Tibial nerve (tissue), 4 donors: ENCODE measurements at places on chromosomes 7 and 10.

DNA sequence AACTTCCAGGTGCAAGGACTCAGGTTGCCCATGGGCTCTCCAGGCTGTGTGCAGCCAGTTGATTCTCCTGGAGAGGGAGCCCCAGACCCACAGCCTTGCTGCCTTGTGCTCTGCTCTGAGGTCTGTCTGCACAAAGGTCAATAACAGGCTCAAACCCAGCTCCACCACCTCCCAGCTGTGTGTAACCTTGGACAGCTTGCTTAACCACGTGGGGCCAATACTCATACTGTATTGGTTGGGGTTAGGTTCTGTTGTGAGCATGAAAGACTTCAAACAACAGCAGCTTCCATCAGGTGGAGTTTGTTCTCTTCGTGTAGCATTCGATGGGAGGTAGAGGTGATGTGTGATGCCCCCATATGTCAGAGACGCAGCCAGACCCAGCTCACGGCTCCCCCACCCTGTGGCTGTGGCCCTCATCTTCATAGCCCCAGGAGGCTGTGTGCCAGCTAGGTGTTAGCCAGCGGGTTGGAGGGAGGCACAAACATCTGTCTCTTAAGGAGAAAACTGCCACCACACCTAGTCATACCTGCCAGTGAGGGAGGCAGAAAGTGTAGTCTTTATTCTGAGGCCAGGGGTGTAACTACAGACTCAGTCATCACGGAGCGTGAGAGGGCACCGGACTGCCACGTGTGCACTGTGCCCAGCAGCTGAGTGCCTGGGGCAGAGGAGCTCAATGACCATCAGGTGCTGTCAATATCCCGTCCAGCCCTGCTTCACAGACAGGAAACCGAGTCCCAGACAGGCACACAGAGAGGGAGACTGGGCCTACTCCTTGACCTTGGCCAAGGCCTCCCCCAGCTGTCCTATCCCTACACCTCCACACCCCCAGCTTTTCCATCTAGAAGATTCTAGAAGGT lies 8.1 kb upstream of the POLD2 start:
- H3K4me3 ChIP-seq: no peak overlapping the region
- H3K27ac ChIP-seq: no peak overlapping the region
- no peaks in the 10 kb centered on the region for H3K4me1 ChIP-seq
- no peaks in the 10 kb centered on the region for H3K27me3 ChIP-seq
- DNase-seq: no peak

GRCh38 chr10:89114846-89115625 lies 92.1 kb downstream of the CH25H start:
- no peaks in the 10 kb centered on the region for H3K36me3 ChIP-seq
- DNase-seq: no peak

DNA sequence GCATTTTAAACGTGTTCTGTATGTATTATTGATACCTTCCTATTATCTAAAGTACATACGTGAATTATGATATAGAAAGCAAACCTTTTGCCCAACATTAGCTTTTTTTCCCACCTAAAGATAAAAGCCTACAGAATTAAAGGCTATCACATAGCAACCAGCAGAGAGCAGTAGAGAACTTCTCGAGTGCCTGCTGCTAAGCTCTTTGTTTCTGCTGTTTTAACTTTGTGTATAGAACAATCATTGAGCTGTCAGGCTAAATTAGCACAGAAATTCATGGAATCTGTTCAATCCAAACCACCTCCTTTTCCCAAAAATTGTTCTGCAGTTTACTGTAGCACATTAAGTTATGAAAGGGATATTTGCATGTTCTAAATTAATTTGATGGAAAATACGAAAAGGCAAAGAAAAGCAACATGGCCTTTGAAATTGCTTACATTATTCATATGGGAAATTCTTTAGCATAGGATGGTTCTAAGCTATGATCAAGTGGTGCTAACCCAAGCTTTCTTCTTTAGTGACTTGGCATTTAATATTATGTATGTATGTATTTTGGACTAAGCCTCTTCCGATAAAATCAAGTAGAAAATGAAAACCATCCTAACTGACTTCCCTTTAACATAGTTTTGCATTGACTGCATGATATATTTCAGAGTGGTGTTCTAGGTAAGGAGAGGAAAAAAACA lies 1288.5 kb downstream of the GATA3 start:
- no peak overlapping the region for H3K27ac ChIP-seq
- H3K4me3 ChIP-seq: no peak overlapping the region
- H3K4me1 ChIP-seq: no peaks in the 10 kb centered on the region

DNA sequence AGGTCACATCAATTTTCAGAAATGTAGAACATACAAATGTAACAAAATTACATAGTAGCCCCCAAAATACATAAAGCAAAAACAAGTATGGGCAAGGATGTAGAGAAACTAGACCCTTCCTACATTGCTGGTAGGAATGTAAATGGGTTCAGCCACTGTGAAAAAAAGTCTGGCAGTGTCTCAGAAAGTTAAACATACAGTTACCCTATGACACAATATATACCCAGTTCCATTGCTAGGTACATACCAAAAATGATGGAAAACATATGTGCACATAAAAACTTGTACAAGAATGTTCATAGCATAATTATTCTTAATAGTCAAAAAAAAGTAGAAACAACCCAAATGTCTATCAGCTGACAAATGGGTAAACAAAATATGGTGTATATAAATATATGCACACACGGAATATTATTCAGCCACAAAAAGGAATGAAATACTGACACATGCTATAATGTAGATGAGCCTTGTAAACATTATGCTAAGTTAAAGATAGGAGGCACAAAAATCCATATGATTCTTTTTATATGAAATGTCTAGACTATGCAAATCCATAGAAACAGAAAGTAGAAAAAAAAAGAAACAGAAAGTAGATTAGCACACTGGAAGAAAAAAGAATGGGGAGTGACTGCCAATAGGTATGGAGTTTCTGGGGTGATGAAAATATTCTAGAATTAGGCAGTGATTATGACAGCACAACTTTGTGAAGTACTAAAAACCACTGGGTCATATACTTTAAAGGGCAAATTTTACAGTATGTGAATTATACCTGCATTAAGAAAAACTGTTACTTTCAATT lies 13.5 kb downstream of the HERPUD2 start:
- H3K4me1 ChIP-seq: no peaks in the 10 kb centered on the region
- H3K27me3 ChIP-seq: no peaks in the 10 kb centered on the region
- no peak overlapping the region for H3K4me3 ChIP-seq

DNA sequence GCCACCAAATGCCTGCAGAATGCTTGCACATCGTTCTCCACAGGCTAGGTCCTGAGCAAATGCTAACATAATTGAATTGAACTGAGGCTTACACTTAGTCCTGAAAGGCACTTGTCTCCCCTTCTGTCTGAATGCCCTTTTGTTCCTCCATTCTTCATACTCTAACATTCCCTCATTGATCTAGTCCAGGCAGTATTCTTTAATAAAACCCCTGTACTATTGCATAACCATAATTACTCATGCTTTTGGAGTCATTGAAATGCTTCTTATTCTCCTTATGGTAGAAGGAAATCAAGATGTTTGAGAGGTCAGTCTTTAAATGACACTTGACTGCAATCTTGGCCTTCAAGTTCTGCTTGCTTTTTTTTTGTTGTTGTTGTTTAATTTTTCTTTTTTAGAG lies 7.1 kb downstream of the PI4K2A start:
- H3K27me3 ChIP-seq: no peaks in the 10 kb centered on the region
- H3K4me1 ChIP-seq: no peaks in the 10 kb centered on the region
- H3K36me3 ChIP-seq: peaks cover 57% of the 10 kb centered on the region
- H3K27ac ChIP-seq: no peak overlapping the region
- DNase-seq: no peak

- no peaks in the 10 kb centered on the region for H3K36me3 ChIP-seq
- DNase-seq: no peak
- no peaks in the 10 kb centered on the region for H3K4me1 ChIP-seq
- H3K4me3 ChIP-seq: no peak overlapping the region
- no peak overlapping the region for H3K27ac ChIP-seq
Measured at GRCh38 chr7:27651702-27652101, 11.0 kb downstream of the HIBADH start.

DNA sequence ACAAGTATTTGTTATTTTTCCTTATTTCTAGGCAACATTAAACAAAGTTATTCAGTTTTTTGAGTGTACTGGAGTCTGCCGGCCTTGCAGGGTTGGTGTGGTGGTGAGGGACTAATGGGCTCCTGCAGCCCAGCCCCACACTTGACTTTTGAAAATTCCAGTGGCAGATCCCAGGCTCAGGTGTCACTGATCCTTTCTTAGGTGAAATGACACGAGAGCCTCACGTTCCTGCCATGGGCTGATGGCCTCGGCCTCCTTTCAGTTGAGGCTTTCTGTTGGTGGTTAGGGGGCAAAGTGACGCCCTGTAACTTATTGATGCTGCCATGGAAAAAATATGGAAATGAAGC lies 117.9 kb downstream of the NKX6-2 start:
- no peak overlapping the region for H3K4me3 ChIP-seq
- no peaks in the 10 kb centered on the region for H3K27me3 ChIP-seq
- H3K36me3 ChIP-seq: no peaks in the 10 kb centered on the region

- no peaks in the 10 kb centered on the region for H3K27me3 ChIP-seq
- no peak for DNase-seq
- no peak overlapping the region for H3K4me3 ChIP-seq
- no peaks in the 10 kb centered on the region for H3K4me1 ChIP-seq
Measured at GRCh38 chr7:113968713-113969112, 49.9 kb upstream of the PPP1R3A start.

- no peaks in the 10 kb centered on the region for H3K36me3 ChIP-seq
- no peak for DNase-seq
- H3K4me3 ChIP-seq: no peak overlapping the region
- H3K27ac ChIP-seq: peak overlapping the region; percentile 69
Measured at GRCh38 chr7:135602304-135602703, 44.6 kb downstream of the NUP205 start.

GRCh38 chr7:112887337-112887736 lies 97.1 kb upstream of the TMEM168 start:
- no peaks in the 10 kb centered on the region for H3K27me3 ChIP-seq
- no peak overlapping the region for H3K27ac ChIP-seq
- peaks cover 10% of the 10 kb centered on the region for H3K4me1 ChIP-seq
- no peaks in the 10 kb centered on the region for H3K36me3 ChIP-seq
- DNase-seq: no peak
- H3K4me3 ChIP-seq: no peak overlapping the region

GRCh38 chr10:31578181-31578852 lies 259.3 kb downstream of the ZEB1 start:
- H3K36me3 ChIP-seq: no peaks in the 10 kb centered on the region
- no peak overlapping the region for H3K4me3 ChIP-seq
- H3K27ac ChIP-seq: no peak overlapping the region
- no peak for DNase-seq

DNA sequence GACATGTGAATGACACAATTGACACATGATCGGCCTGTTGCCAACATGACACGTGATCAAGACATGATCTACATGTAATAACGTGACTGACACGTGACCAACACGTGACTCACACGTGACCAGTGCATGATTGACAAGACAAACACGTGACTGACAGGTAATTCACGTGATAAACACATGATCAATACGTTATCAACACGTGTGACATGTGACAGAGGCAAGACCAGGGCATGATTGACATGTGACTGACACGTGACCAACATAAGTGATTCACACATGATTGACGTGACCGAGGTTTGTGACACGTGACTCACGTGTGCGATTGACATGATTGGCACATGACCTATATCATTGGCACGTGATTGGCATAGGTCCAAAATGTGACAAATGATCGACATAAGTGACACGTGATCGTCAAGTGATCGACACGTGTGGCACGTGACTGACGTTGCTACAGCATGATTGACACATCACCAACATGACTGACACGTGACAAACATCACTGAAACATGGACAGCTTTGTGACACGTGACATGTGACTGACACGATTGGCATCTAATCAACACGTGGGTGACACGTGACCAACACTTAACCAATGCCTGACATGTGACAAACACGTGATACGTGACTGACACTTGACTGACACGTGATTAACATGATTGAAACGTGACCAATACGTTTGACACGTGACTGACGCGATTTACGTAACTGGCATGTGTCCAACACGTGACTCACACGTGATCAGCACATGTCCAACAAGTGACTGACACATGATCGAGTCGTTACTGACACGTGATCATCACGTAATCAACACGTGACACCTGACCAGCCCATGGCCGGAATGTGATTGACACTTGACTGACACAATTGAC lies 23.0 kb downstream of the CRPPA start:
- H3K4me3 ChIP-seq: no peak overlapping the region
- peaks cover 23% of the 10 kb centered on the region for H3K36me3 ChIP-seq
- no peak overlapping the region for H3K27ac ChIP-seq
- no peak for DNase-seq
- H3K27me3 ChIP-seq: no peaks in the 10 kb centered on the region

GRCh38 chr7:51187941-51188340 lies 128.7 kb downstream of the COBL start:
- H3K27me3 ChIP-seq: no peaks in the 10 kb centered on the region
- H3K4me3 ChIP-seq: no peak overlapping the region
- no peak for DNase-seq
- H3K36me3 ChIP-seq: no peaks in the 10 kb centered on the region

- H3K4me1 ChIP-seq: peaks cover 16% of the 10 kb centered on the region
- DNase-seq: no peak
- no peaks in the 10 kb centered on the region for H3K27me3 ChIP-seq
- no peaks in the 10 kb centered on the region for H3K36me3 ChIP-seq
Measured at GRCh38 chr7:107560898-107561516, 2.7 kb downstream of the COG5 start.

GRCh38 chr10:3067118-3067858 lies at the start of gene PFKP:
PFKP (plus strand) TSS chr10:3067548; CDS start chr10:3067596, 48 bp downstream.
- H3K36me3 ChIP-seq: no peaks in the 10 kb centered on the region
- H3K4me1 ChIP-seq: no peaks in the 10 kb centered on the region
- H3K27me3 ChIP-seq: no peaks in the 10 kb centered on the region

- no peaks in the 10 kb centered on the region for H3K36me3 ChIP-seq
- peak overlapping the region; percentile 85 for H3K27ac ChIP-seq
- no peaks in the 10 kb centered on the region for H3K4me1 ChIP-seq
- H3K27me3 ChIP-seq: no peaks in the 10 kb centered on the region
- no peak overlapping the region for H3K4me3 ChIP-seq
Measured at GRCh38 chr7:151246851-151247580, 1.5 kb downstream of the SMARCD3 start.

DNA sequence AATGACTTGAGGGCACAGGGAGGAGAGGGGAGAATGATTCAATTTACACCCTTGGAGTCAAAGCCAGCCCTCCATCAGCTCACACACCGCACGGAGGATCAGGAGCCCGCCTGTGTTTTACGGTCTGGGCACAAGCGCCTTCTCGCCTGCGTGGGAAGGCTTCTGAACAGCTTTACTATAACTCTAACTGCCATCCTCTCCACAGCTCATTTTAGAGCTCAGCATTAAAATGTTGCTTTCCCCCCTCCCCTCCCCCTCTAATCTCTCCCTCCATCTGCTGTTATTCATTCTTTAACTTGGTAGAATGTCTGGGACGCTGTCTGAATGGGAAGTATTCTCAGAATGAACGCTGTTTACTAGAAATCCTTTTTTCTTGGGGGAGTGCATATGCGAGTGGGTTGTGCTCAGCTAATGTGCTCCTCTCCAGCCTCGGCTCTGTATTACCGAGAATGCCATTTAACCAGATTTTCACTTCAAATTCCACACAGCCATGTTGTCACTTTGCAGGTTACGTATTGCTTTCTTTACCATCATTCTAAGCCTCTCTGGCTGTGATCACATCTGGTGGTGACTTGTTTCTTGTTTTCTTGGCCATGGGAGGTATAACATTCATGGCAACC lies 140.1 kb downstream of the GFRA1 start:
- no peak overlapping the region for H3K4me3 ChIP-seq
- DNase-seq: no peak
- H3K4me1 ChIP-seq: no peaks in the 10 kb centered on the region
- H3K36me3 ChIP-seq: no peaks in the 10 kb centered on the region
- H3K27me3 ChIP-seq: no peaks in the 10 kb centered on the region
- no peak overlapping the region for H3K27ac ChIP-seq

GRCh38 chr10:124007773-124008145 lies 85.6 kb downstream of the CHST15 start:
- H3K36me3 ChIP-seq: no peaks in the 10 kb centered on the region
- peaks cover 24% of the 10 kb centered on the region for H3K4me1 ChIP-seq
- no peak for DNase-seq
- H3K27ac ChIP-seq: no peak overlapping the region
